ENCODE measurements at places on chromosomes 11 and 22.
A peak's percentile ranks its signal among the peaks of the same experiment; 100 is the strongest.

DNA sequence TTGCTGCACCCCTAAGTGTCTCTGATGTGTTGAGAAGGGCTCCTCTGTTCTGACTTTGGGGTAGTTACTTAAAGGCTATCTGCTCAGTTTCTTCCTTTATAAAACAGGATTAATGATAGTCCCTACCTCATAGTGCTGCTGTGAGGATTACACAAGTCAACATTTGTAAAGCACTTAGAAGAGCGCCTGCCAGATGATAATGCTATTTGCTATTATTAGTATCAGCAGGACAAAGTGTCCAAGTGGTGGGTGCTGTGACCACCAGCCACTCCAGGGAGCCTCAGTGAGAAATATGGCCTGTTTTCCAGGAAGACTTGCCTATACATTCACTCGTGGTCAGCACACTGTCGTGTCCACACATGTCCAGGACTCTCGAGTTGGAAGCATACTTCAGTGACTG, 16.2 kb downstream of the POU2F3 start:
- DNase-seq, result no peak

DNA sequence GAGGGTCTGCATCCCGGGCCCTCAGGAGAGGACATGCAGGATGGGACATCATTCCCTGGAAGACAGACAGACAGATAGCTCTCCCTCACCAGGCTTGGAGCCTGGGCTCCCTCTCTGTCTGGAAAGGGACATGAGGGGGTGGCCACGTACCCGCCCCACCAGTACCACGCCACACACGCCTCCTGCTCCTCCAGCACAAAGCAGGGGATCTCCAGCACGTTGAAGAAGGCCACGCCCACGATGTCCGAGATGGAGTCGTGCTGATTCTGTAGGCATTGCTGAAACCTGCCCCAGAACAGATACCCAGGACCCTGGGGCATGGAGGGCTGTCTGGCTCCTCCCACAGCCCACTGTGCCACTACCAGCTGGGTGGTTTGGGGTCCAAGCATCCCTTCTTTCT, 2.2 kb downstream of the PLA2G3 start:
- DNase-seq, result no peak

GRCh38 chr11:10488934-10489691, 34.0 kb downstream of the AMPD3 start:
- no peak for DNase-seq

GRCh38 chr11:107221748-107222285, 203.5 kb upstream of the GUCY1A2 start:
- DNase-seq, result no peak

GRCh38 chr11:3859373-3859881, 4.0 kb downstream of the STIM1 start:
- no peak for DNase-seq

DNA sequence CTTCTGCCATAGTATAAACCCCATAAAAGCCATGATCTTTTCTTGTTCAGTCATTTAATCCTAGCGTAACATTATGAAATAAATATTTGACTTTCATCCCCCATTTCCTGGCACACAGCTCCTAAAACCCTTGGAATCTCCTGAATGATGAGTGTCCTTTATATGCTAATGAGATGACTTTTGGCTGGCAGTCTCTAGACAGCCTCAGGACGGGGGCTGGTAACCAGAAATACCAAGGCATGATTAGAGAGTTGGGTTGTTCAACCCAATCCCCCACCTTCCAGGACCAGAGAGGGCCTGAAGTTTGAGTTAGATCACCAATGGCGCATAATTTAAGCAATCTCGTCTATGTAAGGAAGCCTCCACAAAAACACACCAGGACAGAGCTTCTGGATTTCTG, 1246.1 kb upstream of the TENM4 start:
- no peak for DNase-seq

DNA sequence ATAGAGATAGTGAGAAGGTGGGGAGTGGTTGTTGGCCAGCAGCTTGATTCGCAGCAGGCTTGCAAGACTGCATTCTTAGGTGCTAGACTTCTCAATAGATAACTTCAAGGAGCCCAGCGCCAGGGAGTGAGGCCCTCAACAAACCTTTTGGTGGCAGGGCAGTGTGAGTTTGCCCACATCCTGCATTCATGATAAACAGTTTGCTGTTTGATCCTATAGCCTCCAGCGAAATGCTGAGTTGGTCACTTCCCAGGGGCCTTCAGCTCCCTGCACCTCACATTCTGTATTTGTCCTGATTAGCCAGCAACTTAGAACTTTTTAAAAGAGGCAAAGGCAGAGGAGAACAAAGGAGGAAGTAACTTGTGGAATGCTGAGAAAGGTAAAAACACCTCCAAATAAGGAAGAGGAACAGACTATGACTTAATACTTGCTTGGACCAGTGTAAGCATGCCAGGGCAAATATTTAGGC, 25.1 kb downstream of the OR10A6 start:
- no peak for DNase-seq

DNA sequence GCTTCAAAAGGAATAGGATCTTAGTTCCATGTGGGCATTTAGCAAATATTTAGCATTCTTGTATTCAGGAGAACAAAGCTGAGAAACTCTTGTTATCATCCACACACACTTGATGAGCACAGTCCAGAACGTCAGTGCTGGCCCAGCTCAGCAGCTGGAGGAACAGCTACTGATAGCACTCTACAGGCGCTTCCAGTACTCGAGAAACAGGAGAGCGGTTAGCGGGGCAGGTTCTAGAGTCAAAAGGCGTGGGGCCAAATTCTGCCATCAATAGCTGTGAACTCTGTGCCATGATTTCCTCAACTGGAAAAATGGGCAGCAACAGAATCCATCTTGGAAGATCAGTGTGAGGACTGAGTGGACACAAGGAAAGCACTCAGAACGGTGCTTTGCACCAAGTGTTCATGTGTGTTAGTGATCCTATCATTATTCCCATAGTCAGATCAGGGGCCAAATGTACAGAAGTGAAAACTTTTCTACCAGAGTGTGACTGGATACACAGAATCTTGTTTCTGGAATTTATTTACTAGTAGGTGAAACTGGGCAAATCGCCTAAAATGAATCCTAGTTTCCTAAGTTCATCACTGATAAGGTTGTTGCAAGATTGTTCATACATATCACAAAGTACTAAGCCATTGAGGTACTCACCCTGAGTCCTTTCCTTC, 3.2 kb downstream of the JOSD1 start:
- DNase-seq, result no peak

- DNase-seq, result no peak
Observed at GRCh38 chr11:86497310-86497709, 122.6 kb downstream of the CCDC81 start.

DNA sequence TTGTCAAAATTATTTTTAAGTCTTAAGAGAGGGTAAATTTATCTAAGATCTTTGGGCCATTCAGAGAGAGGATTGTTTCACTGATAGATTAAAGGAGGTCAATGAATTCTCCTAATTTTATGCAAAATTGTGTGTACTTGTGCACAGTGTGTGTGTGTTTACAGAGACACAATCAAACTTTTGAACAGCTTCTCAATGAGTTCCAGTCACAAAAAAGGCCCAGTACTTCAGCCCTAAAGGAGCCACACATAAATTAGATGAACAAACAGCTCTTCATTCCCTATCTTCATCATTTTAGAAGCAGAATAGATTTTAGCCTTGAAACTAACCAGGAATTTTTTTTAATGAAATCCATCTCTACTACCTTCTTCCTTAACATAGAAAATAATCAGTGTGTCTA, 9.7 kb downstream of the GRIA4 start:
- no peak for DNase-seq

DNA sequence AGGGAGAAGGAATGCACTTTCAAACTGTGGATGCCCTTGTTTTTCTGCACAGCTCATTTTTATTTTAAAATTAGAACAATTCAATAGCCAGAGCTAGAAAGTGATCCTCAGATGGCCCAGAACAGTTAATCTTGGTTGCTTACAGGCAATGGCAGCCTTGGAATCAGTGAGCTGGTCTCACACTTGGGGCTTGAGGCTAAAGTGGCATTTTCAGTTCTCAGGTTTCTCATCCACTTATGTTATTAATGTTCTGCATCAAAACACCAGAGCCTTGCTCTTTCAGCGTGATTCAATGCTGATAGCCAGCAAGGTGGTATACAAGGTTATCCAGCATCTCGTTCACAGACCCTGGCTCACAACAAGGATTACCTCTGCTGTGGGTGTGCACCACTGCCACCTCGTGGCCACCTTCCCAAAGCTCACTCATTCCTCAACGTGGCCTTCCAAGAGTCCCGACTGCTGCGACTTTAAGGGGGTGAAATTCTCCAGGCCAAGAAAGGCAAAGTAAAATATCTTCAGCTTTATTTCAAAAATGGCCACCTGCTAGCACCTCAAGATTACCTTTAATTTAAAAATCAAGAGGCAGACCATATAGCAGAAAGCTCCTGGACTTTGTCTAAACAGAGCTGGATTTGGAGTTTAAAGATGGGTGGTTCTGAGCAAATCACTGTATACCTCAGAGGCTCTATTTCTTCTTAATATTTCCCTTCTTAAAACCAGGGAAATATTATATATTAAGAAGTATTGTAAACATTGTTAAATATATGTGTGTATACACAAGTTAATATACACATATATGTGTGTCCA, 34.2 kb upstream of the FSHB start:
- peak; percentile 19 for DNase-seq

- DNase-seq, result no peak
Observed at GRCh38 chr11:44221992-44222391, 87.9 kb downstream of the ALX4 start.

- no peak for DNase-seq
Observed at GRCh38 chr11:34340653-34341052, 17.2 kb downstream of the ABTB2 start.

- no peak for DNase-seq
Observed at GRCh38 chr22:28498044-28498443, 181.6 kb downstream of the TTC28 start.

- DNase-seq, result no peak
Observed at GRCh38 chr11:2777871-2778629, 78.3 kb upstream of the KCNQ1OT1 start.

- no peak for DNase-seq
Observed at GRCh38 chr22:47394504-47395440, 632.3 kb downstream of the TBC1D22A start.

- no peak for DNase-seq
Observed at GRCh38 chr22:34105461-34106062, 185.3 kb upstream of the LARGE1 start.

- no peak for DNase-seq
Observed at GRCh38 chr11:79419120-79419519, 21.7 kb downstream of the TENM4 start.

DNA sequence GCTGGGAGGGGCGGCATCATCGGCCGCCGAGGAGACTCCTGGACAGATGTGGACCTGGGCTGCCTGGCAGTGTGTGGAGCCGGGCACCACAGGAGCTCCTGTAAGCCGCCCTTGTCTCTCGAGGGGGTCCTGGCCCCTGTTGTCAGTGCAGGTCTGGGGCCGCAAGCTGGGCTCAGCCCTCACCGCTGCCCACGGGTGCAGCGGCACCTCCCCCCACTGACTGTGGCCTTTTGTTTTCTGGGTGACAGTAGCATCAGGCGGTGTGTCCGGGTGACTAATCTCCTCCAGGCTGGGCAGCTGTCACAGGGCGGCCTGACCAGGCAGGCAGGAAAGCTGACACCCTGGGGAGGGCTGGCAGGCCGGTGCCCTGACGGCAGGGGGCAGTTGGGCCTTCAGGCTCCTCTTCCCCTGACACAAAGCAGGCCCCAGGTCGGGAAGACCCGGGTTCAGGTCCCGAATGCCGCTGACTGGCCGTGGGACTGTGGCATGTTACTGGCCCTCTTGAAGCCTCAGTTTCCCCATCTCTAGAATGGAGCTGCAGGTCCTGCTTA, 16.3 kb downstream of the DGKZ start:
- DNase-seq, result no peak

GRCh38 chr11:59218893-59219292, 6.2 kb upstream of the MPEG1 start:
- no peak for DNase-seq

- DNase-seq, result no peak
Observed at GRCh38 chr22:23066200-23067022, 3.9 kb upstream of the GNAZ start.

- DNase-seq, result peak; percentile 86
Observed at GRCh38 chr11:128525411-128526243, 61.7 kb downstream of the ETS1 start.

DNA sequence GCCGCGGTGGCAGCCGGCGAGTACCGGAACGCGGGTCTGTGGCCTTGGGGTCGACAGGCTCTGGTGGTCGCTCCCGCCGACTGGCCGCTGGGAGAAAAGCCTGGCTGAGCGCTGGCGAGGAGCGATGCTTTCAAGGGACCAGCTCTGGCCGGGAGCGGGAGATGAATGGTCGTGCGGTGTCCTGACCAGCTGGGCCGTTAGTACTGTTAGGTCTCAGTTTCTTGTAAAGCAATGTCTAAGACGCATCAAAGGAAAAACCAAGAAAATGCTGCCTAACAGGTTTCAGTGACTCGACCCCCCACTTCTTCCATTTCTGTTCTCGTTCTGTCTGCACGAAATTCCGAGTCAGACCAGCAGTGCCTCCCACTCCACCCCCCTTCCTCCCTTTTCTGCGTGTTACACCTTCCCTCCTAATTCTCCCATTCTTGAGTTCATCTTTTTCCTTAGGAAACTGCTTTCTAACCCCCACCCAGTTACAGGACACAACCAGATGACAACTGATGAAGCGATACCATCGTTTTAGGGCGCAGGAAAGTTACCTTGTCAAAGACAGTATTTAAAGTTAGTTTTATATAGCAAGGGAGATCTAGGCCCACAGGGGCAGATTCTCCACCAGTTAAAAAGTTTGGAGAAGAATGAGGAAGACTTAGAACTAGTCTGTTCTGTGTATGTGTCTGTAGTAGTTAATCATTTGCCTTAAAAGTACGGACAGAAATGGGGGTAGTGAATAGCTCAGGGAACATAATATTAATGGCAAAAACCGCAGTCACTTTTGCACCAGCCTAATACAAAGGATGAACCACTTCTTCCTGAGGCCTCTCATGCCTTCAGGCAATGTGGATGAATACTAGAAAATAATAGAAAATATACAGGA, 1.0 kb downstream of the CUL5 start:
- no peak for DNase-seq

DNA sequence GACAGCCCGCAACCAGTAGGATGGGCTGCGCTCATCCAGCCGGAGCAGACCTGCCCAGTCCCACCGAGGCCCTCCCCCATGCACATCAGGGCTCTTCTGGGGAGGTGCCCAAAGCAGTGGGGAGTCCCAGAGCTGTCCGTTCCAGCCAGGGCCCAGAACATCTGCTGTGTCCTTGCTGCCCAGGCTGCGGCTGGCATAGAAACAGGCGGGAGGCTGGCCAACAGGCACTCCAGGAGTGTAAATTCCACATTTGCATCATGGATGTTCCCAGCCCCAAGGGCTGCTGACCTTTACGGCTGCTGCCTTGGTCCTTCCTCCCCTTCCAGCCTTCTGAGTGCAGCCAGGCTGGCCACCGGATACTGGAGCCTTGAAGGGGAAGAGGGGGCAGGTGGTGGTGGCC, 30.0 kb upstream of the SYT7 start:
- no peak for DNase-seq

DNA sequence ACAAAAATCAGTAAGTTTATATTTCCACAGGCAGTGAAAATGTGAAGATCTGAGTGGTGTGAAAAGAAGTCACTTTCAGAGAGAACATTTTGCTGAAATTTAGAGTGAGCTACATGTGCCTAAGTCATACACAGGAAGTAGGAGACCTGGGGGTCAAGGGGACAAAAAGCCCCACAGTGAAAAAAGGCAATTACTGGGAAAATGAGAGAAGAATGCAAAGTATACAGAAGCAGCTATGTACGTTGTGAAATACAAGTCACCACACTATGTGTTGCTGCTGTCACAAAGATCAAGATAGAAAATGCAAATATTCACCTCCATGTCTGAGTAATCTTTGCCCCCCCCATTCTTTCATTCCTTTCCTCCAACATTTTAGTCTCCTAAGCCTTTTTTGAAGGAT, 21.6 kb upstream of the SESN3 start:
- no peak for DNase-seq

- DNase-seq, result no peak
Observed at GRCh38 chr11:74989260-74989638, 516 bp downstream of the NEU3 start.

Measured in CD4-positive, alpha-beta memory T cell (primary cell).